K562 (cell line): ENCODE measurements at places on chromosomes 3 and 15.

GRCh38 chr3:149992416-149993058, 21.8 kb upstream of the PFN2 start:
- DNase-seq = no peak

GRCh38 chr3:37271611-37272010, 97.2 kb upstream of the LRRFIP2 start:
- no peak for DNase-seq

GRCh38 chr15:57406062-57406772, 29.9 kb downstream of the CGNL1 start:
- no peak for DNase-seq

DNA sequence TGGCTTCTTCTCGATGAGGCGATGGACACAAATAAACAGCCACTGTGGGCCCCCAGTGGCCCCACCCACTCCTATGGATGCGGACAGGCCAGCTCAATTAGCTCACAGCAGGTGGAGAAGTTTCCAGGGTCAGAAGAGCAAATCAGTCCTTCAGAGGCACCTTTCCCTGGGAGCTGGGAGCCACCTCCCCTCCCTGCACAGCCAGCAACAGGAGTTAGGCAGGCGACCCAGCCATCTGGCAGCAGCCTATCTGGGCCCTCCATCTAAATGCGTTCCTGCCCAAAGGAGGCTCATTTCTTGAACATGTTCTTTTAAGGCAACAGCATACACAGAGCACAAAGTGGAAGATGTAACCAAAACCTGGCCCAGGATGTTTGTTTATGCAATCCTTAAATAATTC, 211.9 kb upstream of the ARRDC4 start:
- no peak for DNase-seq

- no peak for DNase-seq
These were observed 53.8 kb downstream of the WDR76 start for GRCh38 chr15:43880406-43881194.

GRCh38 chr15:78192826-78193594, 41.4 kb downstream of the ACSBG1 start:
- DNase-seq = no peak

DNA sequence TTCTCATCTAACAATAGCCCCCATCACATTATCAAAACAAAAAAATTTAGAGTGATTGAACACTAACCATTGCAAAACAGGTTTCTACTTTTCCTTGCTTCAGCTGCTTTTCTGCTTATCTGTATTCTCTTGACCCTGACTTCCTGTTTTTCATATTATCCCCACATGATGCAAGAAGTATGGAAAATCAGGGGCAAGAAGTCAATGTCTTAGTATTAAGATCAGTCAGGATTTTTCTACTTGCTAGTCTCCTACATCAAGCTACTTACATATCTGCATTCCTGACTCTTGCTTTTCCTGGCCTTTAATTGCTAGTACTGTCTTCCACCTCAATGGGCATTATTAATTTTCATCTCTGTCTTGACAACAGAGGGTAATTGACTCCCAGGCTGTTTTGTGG, 300.2 kb downstream of the OTOL1 start:
- DNase-seq = no peak

DNA sequence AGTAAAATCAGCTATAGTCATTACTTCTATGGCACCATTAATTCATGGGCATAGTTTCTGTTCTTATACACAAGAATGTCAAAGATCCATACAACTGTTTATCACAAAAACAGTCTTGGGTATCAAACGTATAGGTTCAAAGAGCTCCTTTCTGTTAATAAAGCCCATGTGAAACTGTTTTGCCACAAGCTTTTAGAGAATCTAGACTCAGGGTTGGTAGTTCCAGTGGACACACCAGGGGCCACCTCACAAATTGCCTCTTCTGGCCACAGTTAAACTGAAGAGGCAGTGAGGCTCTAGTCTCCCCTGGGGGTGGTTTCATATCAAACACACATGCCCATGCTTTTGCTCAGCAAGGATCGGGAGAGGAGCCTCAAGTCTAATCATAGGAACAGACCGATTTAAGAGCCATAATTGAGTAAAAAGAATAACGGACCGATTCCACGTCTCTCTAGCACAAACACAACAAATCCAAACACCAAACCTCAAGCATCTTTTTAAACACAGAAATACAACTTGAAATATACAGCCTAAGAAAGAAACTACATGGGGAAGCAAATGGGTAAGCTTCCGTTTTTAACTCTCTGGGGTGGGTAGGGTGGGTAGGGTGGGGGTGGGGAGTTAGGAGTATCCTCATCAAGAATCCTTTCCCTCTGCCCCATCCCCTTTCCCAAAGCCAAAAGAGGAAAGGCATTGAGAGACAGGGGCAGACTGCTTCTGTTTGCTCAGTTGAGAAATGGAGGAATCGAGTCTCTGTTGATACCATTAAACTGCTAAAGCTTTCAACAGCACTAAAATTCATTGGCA, 443.3 kb downstream of the MAGI1 start:
- DNase-seq = no peak
